H1 (cell line): ENCODE measurements at places on chromosomes 2 and 18. TPM values are rescaled to one million over a fixed set of nuclear protein-coding genes. Genes with fewer than 3 reads are reported as not detected.

GRCh38 chr2:214322662-214323061 lies 88.2 kb upstream of the VWC2L start:
- no peak for DNase-seq

DNA sequence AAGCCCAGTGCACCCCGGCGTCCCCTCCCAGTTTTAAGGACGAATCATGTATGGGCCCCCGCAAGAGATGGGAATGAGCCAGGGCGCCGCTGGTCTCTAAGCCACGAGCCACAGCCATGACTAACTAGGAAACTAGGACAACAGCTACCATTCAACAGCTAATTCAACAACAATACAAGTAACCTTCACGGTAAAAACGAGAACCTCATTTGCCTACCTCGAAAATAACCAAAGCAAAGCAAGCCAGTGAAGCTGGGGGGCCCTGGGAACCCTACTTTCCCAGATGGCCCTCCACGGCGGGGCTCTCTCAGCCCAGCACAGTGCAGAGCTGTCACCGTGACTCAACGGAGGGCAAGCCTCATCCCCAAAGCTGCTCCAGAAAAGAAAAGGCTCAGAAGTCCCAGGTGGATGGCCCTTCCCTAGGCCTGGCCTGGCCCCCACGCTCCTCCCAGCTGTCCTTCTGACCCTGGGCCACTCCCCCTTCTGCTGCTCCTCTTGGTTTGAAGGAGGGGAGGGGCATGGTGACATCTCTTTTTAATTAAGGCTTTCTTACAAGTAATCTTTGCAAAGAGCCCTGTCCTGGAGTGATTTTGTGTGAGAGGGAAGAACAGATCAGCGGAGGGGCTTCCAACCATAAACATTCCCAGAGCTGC lies 126.3 kb downstream of the HDAC4 start:
- DNase-seq: no peak

The RPRM gene
- polyA plus RNA-seq: 11.0 and 14.8 TPM in 2 replicates

- no peak for DNase-seq
Observed at GRCh38 chr2:177161741-177162460, 50.7 kb upstream of the HNRNPA3 start.

The PLGLB1 gene
- polyA plus RNA-seq: 0.14 TPM in 2 replicates

DNA sequence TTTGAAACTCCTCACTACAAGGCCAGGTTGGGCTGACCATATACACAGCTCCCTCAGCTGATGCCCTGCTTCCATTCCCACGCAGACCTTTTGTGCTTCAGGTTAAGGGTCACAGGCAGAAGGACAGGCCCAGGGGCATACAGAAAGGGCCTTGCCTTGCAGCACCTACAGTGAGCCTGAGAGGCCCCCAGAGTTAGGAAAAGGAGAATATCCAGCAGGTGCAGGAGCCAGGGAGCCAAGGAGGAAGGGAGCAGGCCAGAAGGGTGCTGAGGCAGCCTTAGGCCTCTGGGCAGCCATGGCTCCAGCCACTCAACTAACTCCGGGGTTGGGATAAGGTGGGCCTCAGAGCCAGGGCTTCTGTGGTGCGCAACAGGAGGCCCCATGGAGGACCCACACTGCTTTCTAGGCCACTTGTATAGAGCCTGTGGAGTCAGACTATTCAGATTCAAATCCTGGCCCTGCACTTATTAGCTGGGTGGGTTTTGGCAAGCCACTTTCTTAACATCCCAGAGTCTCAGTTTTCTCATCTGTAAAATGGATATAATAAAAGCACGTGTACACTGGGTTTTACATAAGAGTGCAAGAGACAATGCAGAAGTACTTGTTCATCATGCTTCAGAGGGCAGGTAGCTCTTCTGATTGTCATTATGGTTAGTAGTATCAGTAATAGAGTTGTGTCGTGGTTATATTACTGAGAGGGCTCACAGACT lies 214.6 kb upstream of the HAAO start:
- DNase-seq: no peak

The EFR3B gene
- 3.4 and 4.9 TPM in 2 replicates for polyA plus RNA-seq
